ENCODE measurements at places on chromosomes 4 and X.

GRCh38 chr4:163598028-163598427 lies 103.5 kb downstream of the TMA16 start:
- DNase-seq = no peak

- no peak for DNase-seq
Measured at GRCh38 chr4:81503586-81503985, 31.9 kb upstream of the RASGEF1B start.

- DNase-seq = no peak
Measured at GRCh38 chr4:139682741-139683151, 17.1 kb downstream of the MGST2 start.

DNA sequence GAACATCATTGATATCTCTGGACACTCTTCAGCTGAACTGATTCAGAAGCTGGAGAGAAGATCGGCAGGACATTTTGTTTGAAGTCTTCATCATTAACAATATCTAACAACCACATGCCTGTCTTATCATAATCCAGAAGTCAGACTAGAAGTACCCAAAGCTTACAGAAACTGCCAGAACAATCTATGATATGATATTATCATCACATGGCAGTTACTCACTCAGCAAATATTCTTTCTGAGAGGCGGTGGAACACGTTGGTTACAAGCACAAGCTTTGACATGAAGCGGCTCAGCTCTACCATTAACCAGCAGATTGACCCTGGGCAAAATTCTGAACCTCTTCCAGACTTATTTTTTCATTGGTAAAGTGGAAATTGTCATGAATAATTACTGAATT lies 69.4 kb upstream of the KIT start:
- no peak for DNase-seq

DNA sequence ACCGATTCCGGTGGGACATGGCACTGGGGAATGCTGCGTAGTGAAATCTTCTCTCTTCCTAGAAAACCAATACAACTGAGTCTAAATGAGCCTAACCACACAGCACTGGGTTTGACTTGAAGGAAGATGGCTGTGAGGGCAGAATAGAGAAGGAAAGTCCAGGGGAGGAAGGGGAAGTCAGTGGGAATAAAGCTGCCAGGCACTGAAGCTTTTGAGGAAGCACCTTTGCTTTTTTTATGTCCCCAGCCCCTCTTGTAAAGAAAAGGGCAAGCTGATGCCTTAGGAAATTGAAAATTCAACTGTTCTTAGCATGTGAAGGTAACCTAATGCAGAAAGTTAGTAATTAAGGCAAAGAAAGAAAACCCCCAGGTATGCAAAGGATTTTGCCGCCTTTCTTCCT lies 20.6 kb downstream of the MED28 start:
- no peak for DNase-seq

DNA sequence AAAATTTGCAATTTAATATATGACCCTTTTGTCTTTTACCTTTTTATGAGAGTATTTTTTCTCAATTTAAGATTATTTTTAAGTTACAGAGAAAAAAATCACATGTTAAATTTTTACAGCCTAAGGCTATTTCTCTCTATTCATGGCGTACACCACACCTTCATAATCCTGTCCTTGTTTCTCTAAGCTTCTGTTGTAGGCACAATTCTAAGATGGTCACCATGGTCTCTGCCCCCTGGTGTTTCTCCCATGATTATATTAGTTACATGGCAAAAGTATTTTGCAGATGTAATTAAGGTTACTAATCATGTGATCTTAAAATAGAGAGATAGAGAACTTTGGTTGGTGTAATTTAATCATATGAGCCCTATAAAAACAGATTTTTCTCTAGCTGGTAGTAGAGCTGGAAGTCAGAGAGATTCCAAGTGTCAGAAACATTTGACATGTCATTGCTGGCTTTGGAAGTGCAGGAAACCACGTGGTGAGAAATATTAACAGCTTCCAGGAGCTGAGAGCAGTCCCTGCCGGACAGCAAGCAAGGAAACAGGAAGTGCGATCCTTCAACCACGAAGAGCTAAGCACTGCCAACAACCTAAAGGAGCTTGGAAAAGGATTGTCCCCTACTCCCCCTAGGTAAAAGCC lies 89.8 kb downstream of the EIF4E start:
- peak; percentile 44 for DNase-seq

GRCh38 chr4:145847764-145848163 lies 90.9 kb downstream of the ZNF827 start:
- DNase-seq = no peak

DNA sequence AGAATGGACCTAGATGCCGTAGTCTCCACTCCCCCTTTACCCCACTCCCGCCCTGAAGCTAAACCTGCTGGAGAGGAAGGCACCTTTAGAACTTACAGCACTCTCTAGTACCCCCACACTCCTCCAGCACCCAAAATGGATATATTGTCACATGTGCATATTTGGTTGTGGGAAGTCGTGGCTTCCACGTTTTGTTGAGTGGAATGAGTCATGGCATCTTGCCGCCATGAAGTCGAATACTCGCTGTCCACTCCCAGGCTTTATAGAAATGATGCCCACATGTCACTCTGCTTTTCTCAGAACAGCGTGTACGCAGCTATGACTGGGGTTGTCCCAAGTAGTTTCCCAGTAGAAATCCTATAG lies 545 bp downstream of the ABCE1 start:
- DNase-seq = peak; percentile 71

DNA sequence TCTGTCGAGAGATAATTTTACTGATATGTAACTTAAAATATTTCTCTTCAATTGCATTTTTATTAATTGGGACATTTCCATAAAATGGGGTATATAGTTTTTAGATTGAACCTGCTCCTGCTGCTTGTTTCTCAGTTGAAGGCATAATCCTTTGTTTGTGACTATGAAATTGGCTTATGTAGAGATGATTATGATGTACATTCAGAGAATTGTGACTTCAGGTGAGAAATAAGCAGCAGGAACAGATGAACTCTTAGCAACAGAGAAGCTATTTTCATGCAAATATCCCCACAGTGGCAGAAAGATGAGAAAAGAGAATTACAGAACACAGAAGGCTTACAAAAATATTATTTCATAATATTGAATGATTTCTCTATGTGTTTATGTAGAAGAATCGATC lies 1499.5 kb upstream of the ADGRL3 start:
- no peak for DNase-seq

DNA sequence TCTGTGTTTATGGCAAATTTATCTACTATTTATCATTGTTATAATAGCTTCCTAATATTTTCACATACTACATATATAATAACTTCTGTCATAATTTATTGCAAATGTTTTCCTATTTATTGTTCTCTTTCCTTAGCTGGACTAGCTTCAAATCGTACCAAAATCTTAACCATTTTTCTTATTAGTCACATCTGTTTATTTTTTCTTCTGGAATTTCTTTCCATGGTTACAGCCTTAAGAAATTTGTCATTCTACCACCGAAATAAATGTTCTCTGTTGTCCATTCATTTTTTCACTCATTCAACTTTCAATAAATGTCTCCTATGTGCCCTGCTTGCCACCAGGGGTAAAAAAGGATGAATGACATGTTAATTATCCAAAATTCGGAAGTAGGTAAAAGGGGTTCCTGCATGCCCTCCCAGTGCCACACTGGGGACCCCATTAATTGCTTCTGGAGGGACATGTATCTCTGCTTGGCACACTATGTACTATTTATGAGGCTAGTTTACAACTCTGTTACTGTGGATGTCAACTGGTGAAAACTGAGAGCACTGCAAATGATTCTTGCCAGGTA lies 182.1 kb downstream of the SH3KBP1 start:
- no peak for DNase-seq

- DNase-seq = no peak
Measured at GRCh38 chr4:110292994-110293744, 94.8 kb upstream of the ELOVL6 start.

GRCh38 chr4:142818476-142818875 lies 27.6 kb downstream of the INPP4B start:
- DNase-seq = no peak

- no peak for DNase-seq
Measured at GRCh38 chrX:1686642-1687041, 71.8 kb downstream of the ASMT start.

- no peak for DNase-seq
Measured at GRCh38 chr4:106286611-106287010, 29.4 kb downstream of the TBCK start.

DNA sequence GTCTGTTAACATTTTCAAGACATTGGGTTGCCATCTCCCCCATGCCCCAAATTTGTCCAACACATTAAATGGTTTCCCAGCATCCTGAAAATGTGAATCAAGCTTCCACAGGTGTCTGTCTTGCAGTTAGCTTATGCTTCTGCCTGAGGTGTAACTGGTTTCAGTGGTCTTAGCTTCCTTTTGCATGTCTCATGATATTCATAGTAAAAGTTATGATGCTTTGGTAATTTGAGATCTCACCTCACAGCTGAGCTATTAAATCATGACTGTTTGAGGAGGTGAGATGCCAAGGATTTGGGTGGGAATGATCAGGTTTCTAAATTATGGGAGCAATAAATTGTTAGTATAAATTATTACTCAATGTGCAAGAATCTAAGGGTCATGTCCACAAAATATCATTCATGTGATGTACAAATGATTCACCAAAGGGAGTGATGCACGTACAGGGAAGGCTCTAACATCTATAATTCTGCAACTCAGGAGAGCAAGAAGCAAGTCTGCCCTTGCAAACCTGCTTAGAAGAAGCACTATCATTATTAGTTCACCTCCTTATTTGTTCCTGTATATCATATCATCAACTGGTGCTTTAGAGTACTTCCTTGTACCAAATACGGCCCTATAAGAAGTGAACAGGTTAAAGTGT lies 17.1 kb upstream of the RAI2 start:
- no peak for DNase-seq

- DNase-seq = no peak
Measured at GRCh38 chr4:24544208-24544988, 40.0 kb downstream of the DHX15 start.

DNA sequence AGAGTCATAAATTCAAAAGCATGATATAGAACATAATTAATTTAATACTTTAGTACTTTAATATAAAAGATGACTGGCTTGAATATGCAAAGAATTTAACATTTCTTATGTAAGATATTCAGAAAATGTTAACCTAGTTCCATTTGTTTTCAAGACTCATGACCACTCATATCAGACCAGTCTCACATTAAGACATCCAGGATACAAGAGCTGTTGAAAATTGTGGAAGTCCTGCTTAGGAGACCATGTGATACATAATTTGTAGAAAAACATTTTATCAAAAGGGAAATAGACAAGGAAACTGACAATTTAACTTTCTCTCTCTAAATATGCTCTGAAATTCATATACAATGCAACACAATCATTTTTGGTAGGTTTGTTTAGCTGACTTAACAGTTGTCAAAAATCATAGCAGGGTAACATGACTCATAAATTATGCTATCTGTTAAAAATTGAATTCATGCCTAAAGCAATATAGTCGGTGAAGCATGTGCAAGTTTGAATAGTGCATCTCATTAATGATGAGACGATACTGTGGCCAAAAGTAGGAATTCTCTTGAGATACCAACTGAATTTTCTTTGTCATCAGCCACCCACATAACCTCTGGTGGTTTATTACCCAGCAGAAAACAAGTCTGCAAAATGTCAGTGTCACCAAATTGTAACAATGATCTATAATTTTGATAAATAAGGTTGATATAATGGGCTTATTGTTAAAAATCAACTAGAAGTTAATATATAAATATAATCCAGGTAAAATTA lies 211.4 kb downstream of the GASK1B start:
- DNase-seq = no peak

- peak; percentile 63 for DNase-seq
Measured at GRCh38 chr4:173301518-173302201, 32.5 kb downstream of the HMGB2 start.

DNA sequence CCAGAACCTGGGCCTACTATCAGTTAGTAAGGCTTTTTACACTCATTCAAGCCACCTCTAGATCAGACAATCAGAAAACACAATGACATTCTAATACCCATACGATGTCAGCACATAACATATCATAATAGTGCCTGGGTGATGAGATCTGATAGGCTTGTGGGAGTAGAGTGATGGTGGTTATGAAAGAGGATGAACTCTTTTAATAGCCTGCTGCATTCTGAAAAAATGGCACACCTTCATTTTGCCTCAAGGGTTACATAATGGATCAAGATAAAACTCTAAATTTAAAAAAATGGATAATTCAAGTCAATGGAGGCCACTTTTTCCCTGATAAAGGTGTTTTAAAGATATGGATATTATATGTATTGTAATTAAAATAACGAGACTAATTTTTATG lies 215.6 kb downstream of the MAML3 start:
- no peak for DNase-seq

- no peak for DNase-seq
Measured at GRCh38 chrX:84865113-84865512, 138.6 kb upstream of the APOOL start.

DNA sequence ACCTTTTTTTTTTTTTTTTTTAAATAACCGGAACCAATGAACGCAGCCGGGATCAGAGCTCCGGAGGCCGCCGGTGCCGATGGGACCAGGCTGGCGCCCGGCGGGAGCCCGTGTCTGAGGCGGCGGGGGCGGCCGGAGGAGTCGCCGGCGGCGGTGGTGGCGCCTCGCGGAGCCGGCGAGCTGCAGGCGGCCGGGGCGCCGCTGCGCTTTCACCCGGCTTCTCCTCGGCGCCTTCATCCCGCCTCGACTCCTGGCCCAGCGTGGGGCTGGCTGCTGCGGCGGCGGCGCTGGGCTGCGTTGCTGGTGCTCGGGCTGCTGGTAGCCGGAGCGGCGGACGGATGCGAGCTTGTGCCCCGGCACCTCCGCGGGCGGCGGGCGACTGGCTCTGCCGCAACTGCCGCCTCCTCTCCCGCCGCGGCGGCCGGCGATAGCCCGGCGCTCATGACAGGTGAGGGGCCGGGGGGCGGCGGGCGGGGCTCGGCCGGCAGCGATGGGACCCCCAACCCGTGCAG lies 337 bp downstream of the STIM2 start:
- peak; percentile 85 for DNase-seq

GRCh38 chr4:186481998-186482790 lies 73.2 kb downstream of the MTNR1A start:
- DNase-seq = no peak

DNA sequence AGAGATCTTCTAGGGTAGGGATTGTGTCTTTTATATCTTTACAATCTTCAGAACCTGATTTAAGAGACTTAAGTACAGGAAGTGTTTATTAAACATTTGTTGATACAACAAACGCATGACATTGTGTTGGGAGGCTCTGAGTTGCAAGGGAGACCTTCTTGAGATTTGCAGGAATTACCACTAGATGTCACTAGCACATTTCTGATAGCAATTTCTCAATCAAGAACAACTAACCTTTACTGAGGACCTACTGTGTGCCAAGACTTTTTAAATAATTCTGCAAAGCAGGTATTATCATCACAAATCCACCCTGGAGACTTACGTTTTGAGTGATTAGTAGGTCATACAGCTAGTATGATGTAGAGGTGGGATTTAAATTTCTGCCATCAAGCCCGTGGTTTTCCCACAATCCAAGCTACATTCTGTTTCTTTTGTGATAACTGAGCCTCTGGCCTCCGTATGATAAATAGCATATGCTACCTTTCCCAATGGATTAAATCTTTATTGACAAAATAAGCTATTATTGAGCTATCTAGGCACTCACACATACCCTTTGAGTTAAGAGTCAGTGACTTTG lies 986.0 kb downstream of the CCSER1 start:
- DNase-seq = peak; percentile 40

Data from NB4 (cell line).